Activated CD4-positive, alpha-beta T cell treated with anti-CD3 and anti-CD28 coated beads, Interleukin-2, amount 50 U/mL, for 1 hour (primary cell): ENCODE measurements at places on chromosomes 5 and 9.

DNA sequence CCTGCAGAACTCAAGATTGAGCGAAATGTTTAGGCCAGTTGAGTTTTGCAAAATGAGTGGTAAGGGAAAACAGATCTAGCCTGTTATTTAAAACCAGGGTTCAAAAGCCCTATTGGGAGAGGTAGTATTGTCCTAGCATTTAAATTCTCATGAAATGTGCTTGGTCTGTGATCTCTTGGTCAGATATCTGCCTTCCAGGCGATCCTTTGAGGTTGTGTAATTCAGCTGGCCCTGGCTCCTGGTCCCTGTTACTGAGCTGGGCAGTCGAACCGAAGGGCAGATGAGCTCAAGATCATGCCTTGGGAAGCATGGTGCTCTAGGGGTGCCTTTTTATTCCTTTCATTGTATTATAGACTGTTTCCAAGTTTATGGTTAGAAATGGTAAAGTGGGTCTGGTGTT lies 14.4 kb downstream of the SAP30L start:
- DNase-seq, result no peak

DNA sequence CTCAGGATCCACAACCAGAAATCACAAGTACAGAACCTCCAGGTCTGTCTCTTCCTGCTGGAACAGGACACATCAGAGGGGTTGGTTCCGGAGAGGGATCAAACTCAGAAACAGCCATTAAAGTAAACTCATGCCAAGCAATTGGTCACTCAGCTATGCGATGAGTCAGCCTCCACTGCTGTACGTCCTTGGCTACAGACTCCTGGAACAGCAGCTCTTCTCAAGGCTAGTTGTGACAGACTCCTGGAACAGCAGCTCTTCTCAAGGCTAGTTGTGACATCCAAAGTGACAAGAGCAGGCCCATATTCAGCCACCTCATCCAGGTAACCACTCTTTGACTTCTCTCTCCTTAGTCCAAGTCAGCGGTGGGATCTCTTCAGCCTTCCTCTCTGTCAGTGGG lies at the start of gene SPINK13:
Gene SPINK13, plus strand, starts transcription at position 229 of the 400 bp plus-strand sequence. CDS start 1,279 bp downstream, outside the sequence.
- no peak for DNase-seq

- DNase-seq, result no peak
These were observed 10.5 kb downstream of the LURAP1L start for GRCh38 chr9:12785260-12785770.

DNA sequence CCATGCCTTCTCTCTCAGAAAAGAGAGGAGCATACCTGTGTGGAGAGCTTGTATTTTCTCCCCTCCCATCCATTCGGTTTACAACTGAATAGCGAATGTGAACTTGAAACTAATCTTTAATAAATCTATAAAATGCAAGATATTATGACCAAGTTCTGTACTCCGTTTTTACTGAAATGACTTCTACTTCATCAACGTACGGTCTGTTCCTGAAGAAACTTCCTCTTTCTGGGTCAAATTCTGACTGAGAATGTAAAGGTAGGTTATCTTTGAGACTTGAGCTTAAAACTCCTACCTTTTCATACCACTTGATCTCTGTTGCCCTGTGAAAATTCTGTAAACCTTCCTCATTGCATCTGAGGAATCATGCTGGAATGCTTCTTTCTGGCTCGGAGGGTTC lies 4.2 kb upstream of the CTNNAL1 start:
- DNase-seq, result no peak

DNA sequence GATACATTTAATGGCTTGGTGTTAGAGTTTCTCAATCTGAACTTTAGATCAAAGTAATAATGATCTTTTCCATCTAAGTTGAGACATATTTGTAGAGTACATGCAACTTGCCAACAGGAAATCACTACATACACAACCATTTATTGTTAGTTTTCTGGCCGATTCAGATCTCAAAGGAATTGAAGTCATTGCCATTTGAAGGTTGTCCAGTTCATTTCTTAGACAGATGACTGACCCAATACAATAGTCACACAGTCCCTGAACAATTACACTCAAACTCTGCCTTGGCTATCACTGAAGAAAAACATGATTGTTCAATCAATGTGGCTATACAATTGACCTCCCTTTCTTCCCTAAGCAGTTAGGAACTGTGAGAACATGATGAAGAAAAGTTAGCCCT lies 753.2 kb upstream of the RIOK2 start:
- DNase-seq, result no peak

- no peak for DNase-seq
These were observed 255.8 kb downstream of the SLCO4C1 start for GRCh38 chr5:102040326-102040725.

GRCh38 chr5:177043958-177044357 lies 21.5 kb downstream of the ZNF346 start:
- DNase-seq, result no peak

GRCh38 chr5:3594510-3595005 lies 1.1 kb upstream of the IRX1 start:
- DNase-seq, result no peak

DNA sequence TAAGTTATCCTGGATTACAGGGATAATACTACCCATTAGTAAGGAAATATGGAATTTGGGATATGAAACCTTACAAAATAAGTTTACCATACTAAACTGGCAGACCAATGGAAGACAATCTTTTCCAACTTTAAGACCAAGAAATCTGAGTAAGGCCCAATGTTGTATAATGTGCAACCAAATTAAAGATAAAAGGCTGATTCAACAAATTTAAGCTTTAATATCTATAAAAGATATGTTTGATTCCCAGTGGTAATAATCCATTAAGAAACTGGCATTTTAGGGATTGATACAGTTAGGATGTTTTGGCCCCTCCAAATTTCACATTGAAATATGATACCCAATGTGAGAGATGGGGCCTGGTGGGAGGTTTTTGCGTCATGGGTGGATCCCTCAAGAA lies 66.6 kb downstream of the DROSHA start:
- no peak for DNase-seq

DNA sequence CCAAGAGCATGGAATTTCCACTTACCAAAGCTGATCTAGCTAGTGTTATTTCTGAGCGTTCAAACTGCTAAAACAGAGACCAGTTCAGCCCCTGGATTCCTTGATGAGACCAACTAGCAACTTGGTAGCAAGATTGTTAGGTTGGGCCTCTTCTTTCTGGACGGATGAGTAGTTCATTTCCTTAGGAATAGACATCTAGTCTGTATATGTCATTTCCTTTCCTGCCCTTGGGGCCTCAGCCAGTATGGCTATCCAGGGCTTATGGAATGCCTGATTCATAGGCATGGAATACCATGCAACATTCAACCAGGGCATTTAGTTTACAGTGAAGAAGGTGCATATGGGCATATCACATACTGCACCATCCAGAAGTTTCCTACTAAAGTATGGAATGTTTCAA lies 14.5 kb upstream of the LPAR1 start:
- DNase-seq, result no peak

DNA sequence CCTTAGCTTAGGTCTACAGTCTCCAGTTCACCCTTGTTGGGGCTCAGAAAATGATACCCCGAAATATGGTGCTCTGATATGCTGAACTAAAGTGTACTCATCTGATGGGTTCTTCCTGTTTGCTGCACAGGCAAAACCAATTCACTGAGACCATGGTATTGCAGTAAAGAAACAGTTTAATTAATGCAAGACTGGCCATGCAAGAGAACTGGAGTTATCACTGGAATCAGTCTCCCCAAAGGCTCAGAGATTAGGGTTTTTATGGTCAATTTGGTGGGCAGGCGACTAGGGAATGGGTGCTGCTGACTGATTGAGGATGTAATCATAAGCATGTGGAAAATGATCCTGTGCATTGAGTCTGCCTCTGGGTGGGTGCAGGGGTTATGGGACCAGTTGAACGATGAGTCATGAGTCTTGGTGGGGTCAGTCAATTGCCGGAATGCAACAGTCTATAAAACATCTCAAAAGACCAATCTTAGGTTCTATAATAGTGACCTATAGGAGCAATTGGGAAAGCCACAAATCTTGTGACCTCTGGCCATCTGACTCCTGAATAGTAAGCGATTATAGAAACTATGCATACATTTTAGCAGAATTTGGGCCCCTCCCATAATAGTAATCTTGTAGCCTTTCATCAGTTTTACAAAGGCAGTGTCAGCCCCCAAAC lies 113.0 kb upstream of the ANKRD55 start:
- no peak for DNase-seq

DNA sequence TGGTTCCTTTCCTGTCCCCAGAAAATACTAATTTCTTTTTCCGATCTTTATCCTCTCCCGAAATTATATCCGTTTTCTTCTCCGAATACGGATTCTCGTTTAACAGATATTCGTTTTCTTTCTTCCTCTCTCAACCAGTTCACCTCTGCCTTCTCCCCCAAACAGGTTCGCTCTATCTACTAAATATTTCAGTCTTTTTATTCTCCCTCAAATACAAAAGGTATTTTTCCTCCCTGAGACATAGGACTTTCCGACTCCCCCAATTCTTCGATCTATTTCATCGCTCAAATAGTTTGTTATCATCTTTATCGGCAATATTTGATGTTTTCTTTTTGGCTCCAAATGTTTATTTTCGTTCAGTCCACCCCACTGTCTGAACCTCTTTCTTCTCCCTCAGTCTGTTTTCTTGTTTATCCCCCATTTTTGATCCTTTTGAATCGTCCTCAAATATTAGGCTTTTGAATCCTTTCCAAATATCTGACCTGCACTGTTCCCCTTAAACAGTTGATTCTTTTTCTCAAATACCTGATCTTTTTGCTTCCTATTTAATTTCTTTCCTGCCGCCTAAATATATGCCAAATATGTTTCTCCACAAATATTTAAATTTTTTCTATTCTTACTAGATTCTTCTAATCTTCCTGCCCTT lies 4.4 kb downstream of the PITX1 start:
- no peak for DNase-seq

DNA sequence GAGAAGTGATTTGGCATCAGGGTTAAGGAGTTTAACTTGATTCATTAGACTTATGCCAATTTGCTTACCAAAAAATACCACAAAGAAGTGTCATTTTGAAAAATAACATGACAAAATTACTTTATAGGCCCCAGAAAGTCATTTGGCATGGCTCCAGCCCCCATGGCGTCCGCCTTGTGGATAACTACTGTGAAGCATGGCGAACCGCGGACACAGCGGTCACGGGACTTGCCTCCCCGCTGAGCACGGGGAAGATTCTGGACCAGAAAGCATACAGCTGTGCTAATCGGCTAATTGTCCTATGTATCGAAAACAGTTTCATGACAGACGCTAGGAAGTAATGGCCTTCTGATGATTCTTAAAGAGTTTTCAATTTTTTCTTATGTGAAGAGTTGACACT lies 35.4 kb upstream of the TGFBR1 start:
- DNase-seq, result no peak

- DNase-seq, result no peak
These were observed 405.1 kb downstream of the KCTD16 start for GRCh38 chr5:144575736-144576135.

GRCh38 chr5:89706731-89707130 lies 702.8 kb downstream of the CETN3 start:
- no peak for DNase-seq

- peak; percentile 25 for DNase-seq
These were observed 709 bp downstream of the WHRN start for GRCh38 chr9:114504341-114505186.

DNA sequence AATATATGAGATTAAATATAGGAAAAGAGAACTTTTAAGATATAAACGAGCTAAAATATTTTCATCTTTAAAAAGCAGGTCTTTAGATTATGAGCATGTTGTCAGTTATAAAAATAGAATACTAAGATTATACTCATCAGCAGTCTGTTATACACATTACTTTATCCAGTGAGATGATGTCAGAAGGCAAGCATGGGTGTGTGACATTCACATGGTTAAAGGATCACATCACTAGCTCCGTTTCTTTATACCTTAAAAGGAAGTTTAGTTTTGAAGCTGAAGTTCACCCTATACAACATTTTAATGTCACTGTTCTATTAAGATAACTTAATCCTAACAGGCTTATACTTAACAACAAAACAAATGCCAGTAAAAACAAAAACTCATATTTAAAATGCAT lies 59.6 kb downstream of the RICTOR start:
- DNase-seq, result no peak

DNA sequence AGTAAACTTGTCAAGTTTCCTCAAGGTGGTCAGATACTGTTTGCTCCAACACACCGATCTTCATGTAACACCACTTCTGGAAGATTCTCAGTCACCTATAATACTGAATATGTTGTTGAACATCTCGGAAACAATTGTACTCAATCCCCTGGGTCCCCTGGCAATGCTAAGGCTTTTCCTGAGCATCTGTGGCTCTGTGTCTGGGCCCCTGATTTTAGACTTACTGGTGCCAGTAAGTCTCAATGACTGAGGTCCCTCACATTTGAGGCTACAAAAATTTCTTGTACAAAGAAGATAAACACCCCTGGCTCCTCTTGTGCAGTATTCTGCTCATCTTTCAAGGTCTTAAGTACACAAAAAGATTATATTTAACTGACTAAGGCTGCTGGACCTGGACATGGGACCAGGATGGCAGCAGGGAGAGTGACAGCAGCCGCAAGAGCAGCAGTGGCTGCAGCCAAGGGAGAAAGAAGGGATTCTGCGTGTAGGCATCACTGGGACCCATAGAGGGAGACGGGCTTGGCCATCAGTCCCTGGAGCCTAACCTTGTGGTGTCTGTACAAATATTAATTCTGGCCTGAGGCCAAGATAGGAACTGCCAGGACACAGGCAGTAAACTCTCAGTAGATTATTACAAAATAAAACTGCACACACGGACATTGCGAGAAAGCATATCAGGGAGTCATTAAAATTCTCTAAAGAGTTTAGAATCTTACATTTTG lies 49.0 kb upstream of the TNPO1 start:
- DNase-seq, result no peak
